ENCODE measurements at places on chromosomes 3 and 15. TPM values are rescaled to one million over a fixed set of nuclear protein-coding genes. Genes with fewer than 3 reads are reported as not detected.

Gene ZNF620
- 2.1 TPM for total RNA-seq

Gene GP5
- under 0.01 TPM for total RNA-seq

Gene SAMMSON
- total RNA-seq = under 0.01 TPM

Gene CCR8
- total RNA-seq = not detected

Gene DOCK3
- total RNA-seq = 0.52 TPM

Gene KAT2B
- total RNA-seq = 8.4 TPM

Gene FSIP1
- 3.7 TPM for total RNA-seq

All from skeletal muscle tissue (tissue), 5 donors.